ENCODE measurements at places on chromosomes 3 and 15.

DNA sequence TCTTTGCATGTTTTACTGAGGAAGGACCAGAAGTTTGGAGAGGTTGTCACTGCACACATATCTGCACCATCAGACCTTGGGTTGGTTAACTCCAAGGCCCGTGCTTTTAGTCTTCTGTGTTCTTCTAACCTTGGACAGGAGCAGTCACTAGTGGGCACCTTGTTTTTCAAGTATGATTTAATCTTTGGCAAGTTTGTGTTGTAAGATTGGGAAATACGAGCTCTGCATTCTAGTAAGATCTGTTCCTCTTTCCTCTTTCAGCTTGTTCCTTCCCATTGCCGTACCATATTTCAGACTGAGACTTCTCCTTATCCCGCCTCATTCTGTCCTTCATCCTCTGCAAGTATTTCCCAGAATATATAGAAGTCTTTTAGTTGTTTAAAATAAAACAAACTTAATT lies 5.1 kb downstream of the TMOD2 start:
- no peak for DNase-seq

DNA sequence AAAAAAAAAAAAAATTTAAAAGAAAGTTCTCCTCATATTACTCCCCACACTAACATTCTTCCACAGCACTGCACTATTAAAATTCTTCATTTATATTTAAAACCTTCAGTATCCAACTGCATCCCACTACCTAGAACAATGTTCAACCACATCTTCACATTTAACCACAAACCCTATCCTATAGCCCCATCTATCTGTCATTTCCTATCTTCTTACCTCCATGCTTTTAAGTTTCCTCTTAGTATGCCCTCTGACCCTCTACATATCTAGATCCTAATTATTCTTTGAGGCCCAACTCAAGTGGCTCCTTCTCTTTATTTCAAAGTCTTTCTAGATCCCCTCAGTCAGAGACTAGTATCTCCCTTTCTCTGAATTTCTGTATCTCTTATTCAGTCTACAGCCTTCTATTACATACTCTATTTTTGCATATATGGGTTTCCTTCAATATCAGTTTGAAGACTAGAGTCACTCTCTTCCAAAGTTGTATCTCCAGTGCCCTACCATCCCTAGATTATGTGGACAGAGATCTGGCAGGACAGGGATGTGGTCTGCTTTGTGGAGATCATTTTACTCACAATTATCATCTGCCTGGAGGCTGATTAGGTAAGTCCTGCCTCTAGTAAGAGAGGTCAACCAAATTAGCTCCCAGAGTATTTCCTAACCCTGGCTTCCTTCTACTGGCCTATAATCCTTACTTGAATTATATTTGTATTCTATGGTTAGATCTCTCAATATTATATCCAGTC lies 1.4 kb downstream of the CIAO2A start:
- no peak for DNase-seq

DNA sequence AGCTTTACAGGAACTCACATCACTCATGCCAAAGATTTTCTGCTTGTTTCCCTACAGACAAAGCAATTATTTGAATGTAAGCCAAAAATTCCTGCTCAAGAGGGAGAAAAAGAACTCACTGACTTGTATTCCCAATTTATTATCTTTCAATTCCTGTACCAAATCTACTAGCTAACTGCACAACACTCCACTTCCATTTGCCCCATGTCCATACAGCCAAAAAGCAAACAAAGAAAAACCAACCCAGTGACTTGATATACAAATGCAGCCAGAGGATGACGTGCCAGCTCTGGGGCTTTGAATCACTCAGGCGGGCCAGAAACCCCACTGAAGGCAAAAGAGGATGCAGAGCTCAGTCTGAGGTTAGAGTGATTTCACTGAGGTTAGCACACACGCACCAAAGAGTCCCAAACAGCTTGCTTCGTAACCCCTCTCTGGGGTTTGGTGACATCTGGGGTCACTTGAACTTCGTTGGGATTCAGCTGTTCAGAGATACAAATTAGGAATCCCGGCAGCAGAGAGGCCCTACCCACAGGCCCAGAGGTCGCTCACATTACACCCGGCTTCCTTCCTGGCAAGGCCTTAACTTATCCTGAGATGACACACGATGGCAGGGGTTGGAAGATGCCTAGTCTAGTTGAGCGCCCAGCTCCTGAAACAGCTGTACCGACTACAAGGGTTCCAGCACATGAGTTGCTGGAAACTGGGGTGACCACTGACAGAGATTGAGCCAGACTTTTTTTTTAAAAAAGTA lies 1.6 kb downstream of the RFTN1 start:
- DNase-seq: peak; percentile 87

- peak; percentile 18 for DNase-seq
Observed at GRCh38 chr3:69542089-69542804, 156.4 kb upstream of the FRMD4B start.

Data from cardiac fibroblast (primary cell).